ENCODE measurements at places on chromosomes 5 and 9.

- DNase-seq: no peak
Measured at GRCh38 chr5:83472213-83472507, 616 bp downstream of the VCAN start.

GRCh38 chr9:14405176-14405706, 91.3 kb upstream of the NFIB start:
- no peak for DNase-seq

DNA sequence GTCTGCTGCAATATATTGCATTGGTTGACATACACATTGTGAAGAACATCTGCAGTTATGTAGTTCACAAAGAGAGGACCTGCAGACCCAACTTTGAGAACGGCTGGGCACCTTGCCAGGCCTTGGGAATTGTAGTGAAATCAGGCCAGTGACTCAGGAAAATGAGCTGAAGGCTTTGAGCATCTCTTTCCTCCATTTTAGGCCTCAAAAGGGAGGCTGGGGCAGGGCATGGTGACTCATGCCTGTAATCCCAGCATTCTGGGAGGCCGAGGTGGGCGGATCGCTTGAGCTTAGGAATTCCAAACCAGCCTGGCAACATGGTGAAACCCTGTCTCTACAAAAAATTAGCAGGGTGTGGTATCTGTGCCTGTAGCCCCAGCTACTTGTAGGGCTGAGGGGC, 1.4 kb upstream of the IPPK start:
- DNase-seq: no peak

DNA sequence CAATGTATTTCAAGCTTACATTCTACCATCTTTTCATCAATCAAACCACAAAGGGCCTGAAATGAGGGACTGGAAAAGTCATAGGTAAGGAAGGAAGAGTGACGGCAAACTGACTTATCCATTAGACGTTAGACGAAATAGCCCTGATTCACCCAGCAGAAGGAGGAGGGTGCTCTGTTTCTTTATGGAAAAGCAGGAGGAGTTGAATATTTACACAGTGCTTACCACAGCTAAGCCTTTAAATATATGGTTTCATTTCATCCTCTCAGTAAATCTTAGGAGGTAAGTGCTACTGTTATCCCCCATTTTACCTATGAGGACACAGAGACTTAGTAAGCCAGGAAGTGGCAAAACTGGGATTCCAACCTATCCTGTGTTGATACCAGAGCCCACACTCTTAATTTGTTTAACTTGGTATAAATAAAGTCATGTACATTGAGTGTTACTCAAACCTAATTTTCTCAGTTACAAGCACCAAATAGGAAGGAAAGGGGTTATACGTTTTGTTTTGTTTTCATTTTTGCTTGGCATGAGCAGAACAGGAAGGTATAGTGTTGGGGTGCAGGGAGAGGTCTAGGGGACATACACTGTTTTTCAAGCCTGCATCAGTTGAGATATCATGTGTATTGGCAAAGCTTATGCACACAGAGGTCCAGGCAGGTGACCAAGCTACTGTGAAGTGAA, 98.1 kb upstream of the IFNK start:
- DNase-seq: no peak

GRCh38 chr9:136029556-136029955, 65.5 kb downstream of the NACC2 start:
- DNase-seq: no peak

DNA sequence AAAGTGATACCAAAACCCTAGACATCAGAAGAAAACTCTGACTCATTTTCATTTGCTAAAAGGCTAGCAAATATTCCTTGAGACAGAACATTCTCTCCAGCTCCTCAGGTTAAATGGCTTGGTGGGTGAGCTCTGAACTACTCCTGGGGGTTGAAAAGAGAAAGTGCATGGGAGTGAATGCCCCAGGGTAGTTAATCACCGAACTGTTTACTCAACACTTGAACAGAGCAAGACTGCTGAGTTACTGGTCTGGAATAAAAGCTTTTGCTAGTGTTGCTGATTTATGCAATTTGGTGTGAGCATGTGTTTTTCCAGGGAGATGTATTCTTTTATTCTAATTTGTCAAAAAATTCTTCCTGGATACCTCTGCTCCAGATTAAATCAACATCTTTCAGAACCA, 88.3 kb upstream of the PRDM9 start:
- no peak for DNase-seq

Measured in NCI-H2029 (cell line).